ENCODE measurements at places on chromosomes 12 and 14.

GRCh38 chr12:104720339-104721038 lies 237.6 kb downstream of the SLC41A2 start:
- no peak for DNase-seq

GRCh38 chr14:69483765-69484443 lies 624 bp upstream of the PLEKHD1 start:
- peak; percentile 19 for DNase-seq

DNA sequence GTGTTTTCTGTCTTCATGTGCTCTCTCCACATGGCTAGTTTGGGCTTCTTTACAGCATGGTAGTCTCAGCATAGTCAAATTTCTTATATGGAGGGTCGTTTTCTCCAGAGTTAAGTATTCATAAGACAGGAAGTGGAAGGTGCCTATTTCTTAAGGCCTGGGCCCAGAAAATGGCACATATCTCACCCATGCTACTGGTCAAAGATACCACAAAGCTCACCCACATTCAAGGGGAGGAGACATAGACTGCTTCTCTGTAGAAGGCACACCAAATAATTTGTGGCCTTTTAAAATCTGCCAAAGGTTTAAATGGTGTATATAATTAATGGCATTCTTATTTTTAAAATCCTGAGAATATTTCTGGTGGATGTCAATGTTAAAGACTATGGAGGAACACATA lies 44.8 kb downstream of the CCDC91 start:
- no peak for DNase-seq

DNA sequence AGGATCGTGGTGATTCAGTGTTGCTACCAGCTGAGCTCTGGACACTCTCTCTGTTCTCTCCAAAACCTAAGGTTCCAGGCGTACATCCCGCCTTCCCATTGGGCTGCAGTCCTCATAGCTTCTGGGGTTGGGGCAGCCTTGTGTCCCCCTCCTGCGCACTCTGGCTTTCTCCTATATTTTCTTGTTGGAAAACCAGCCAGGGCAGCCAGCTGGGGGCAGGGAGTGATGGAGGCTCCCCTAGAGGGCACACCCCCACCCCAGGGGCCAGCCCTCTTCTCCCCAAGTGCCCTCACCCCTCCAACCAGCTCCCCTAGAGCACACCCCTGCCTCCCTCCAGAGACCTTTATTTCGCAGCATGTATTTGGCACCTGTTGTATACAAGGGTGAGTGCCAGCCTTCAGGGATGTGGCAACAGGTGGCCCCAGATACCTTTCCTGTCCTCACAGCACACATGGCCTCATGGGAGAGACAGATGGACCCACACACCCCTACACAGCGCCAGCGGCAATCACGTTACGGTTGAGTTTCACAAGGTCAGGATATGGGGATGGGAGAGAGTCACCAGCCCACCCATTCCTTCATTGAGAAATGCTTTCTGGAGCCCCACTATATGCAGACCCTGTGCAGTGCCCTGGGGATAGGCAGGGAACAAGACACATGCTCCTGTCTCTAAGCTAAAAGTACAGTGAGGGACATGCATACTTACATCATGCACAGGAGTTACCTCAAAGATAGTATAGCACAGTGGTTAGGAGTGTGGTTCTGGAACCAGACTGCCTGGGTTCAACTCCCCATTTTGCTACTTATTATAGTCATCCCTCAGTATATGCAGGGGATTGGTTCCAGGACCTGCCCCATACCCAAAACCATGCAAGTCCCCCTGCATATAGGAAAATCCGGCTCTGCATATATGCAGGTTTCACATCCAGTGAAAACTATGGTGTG lies 141.1 kb downstream of the PHETA1 start:
- DNase-seq: no peak

- no peak for DNase-seq
Measured at GRCh38 chr12:62760779-62761178, 174.2 kb downstream of the PPM1H start.

DNA sequence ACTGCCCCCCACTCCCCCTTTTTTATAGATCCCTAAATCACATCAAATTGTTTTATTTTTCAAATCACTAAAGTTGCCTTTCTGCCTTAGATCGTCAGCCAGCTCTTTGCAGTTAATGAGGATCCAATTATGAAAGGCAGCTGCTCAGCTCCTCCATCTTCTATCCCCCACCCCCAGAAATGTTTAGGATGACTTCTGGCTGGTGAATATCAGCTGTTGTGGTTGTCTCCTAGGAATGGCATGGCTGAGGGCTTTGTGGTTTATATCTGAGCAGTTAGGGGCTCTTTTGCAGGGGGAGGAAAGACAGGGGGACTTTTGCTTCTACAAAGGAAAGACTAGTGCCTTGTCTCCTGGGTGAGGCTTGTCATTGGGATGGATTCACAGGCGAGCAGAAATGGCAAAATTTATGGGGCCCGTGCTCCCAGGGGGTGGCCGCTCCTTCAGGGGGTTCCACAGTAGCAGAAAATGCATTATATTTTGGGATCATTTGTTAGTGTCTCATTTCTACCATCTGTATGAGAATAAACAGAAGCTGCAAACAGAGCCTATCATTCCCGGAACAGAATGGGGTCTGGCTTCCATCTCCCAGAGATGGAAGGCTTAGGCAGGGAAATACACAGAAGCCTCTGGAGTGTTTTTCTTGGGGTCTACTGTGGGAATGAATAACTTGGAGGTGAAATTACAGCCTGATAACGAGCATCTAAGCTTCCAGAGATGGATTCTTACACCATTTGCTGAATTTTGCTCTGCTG lies 6.5 kb downstream of the JDP2 start:
- DNase-seq: no peak

All from endothelial cell (in vitro differentiated cells).